ENCODE measurements at places on chromosomes 13 and 19.

DNA sequence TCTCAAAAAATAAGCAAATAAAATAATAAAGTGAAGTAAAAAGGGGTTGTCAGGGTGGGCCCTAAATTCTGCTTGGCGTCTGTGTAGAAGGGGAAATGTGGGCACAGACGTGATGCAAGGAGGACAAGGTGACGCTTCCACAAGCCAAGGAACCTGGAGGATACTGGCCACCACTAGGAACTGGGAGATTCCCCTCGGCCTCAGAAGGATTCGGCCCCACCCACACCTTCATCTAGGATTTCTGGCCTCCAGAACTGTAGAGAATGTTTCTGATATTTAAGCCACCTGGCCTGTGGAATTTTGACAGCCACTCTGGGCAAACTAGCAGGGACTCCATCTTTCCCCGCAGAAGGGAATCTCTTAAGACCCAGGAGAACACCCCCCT is 1.1 kb downstream of the PLEKHJ1 start:
- no peak for DNase-seq

DNA sequence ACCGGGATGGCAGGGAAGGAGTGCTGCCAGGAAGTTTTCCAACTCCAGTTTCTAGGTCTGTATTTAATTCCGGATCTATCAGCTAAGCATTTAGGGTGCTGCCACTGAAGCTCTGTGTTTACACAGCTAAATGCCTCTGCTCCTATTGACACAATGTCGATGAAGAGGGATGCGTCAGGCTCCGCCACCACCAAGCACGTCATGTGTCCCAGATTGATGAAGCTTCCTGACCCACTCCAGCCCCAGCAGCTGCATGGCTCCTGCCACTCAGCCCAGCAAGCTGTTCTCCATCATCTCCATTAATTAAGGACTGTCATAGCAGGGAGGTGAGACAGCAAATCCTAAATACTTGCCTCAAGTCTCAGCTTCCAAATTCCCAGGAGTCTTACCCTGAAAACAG is 435.2 kb upstream of the ZNF507 start:
- no peak for DNase-seq

- peak; percentile 47 for DNase-seq
Observed at GRCh38 chr13:110944121-110944967, 29.5 kb upstream of the ANKRD10 start.

- no peak for DNase-seq
Observed at GRCh38 chr19:38647966-38648768, 718 bp downstream of the ACTN4 start.

- no peak for DNase-seq
Observed at GRCh38 chr19:33719366-33720154, 77.1 kb upstream of the KCTD15 start.

DNA sequence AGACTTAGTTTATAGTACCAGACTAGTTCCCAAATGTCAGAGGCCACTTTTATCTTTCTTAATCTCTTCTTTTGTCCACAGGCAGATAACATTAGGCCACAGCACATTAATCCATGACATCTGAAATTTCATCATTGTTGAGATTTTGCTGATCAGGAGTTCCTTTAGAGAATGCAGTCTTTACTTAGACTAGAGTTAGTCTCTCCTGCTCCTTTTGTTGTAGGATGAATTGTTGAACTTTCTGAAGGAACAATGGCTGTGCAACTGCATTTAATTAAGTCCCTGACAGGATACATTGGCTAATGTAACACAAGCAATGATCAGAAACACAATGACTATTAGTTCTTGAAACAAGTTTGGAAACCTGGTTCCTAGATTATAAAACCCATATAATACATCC is 266.3 kb downstream of the PCDH20 start:
- no peak for DNase-seq

- no peak for DNase-seq
Observed at GRCh38 chr19:51861870-51862622, 25.7 kb downstream of the ZNF577 start.

Data from Jurkat, Clone E6-1 (cell line).